CD8-positive, alpha-beta memory T cell (primary cell): ENCODE measurements at places on chromosomes 2 and 18. TPM values are rescaled to one million over a fixed set of nuclear protein-coding genes. Genes with fewer than 3 reads are reported as not detected.

Gene RAB6C
- not detected for total RNA-seq

Gene RBM44
- 0.63 TPM for total RNA-seq

Gene VAMP5
- total RNA-seq, result 26.4 TPM

Gene NMS
- total RNA-seq, result not detected

Gene EPHA4
- total RNA-seq, result 7.8 TPM

Gene RUFY4
- total RNA-seq, result not detected
